SK-MEL-5 (cell line): ENCODE measurements at places on chromosomes 11 and 22. TPM values are rescaled to one million over a fixed set of nuclear protein-coding genes. Genes with fewer than 3 reads are reported as not detected.

HEPHL1 gene
- total RNA-seq = not detected in 2 replicates

C22orf15 gene
- not detected in 2 replicates for total RNA-seq

PDE3B gene
- 11.4 and 11.9 TPM in 2 replicates for total RNA-seq

LPXN gene
- total RNA-seq = 10.3 and 11.4 TPM in 2 replicates

PCNX3 gene
- total RNA-seq = 10.4 and 11.3 TPM in 2 replicates

CARD16 gene
- 19.3 and 19.5 TPM in 2 replicates for total RNA-seq

USP28 gene
- total RNA-seq = 26.0 and 34.7 TPM in 2 replicates

RAPSN gene
- not detected in 2 replicates for total RNA-seq

APOBEC3H gene
- 1.1 TPM in 1 of 2 replicates, not detected in the other for total RNA-seq

DGCR6 gene
- total RNA-seq = 1.7 and 2.6 TPM in 2 replicates

OSM gene
- total RNA-seq = not detected in 2 replicates

GGT5 gene
- 0.13 TPM in 1 of 2 replicates, not detected in the other for total RNA-seq

OR5M3 gene
- not detected in 2 replicates for total RNA-seq

OR2AT4 gene
- 0.05 TPM in 1 of 2 replicates, not detected in the other for total RNA-seq

DNAL4 gene
- total RNA-seq = 14.4 and 16.7 TPM in 2 replicates

DEUP1 gene
- total RNA-seq = not detected in 2 replicates

NAT10 gene
- total RNA-seq = 38.0 and 43.3 TPM in 2 replicates

CD248 gene
- total RNA-seq = not detected in 2 replicates

MIAT gene
- 0.32 and 0.45 TPM in 2 replicates for total RNA-seq

FIBIN gene
- not detected in 2 replicates for total RNA-seq

SLC17A6 gene
- 0.03 TPM in 1 of 2 replicates, not detected in the other for total RNA-seq

PES1 gene
- 185 and 200 TPM in 2 replicates for total RNA-seq

OR5P2 gene
- not detected in 2 replicates for total RNA-seq

PTGDR2 gene
- total RNA-seq = not detected in 2 replicates

ATG13 gene
- total RNA-seq = 101 and 112 TPM in 2 replicates

P2RY6 gene
- not detected in 2 replicates for total RNA-seq

SULT4A1 gene
- 1.8 and 2.0 TPM in 2 replicates for total RNA-seq
